ENCODE measurements at places on chromosomes 7 and 10.

DNA sequence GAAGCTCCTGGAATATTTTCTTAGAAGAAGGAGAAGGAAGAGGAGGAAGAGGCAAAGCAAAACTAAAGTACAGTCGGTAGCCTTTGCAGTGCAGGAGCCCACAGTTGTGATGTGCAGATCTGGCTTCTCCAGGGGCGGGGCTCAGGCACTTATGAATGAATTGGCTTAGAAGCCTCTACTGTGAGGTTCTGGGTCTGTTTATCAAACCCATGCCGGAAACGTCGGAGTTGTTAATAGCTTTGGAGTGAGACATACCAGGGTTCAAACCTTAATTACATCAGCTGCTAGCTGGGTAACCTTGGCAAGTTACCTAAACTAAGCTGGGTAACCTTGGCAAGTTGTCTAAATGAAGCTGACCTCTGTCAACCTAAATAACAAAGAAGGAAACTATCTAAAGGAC lies 89.3 kb upstream of the PITRM1 start:
- no peak for DNase-seq

- DNase-seq: no peak
These were observed 38.2 kb upstream of the SLC29A3 start for GRCh38 chr10:71280825-71281224.

- no peak for DNase-seq
These were observed 3.1 kb upstream of the INPP5A start for GRCh38 chr10:132534391-132535064.

GRCh38 chr10:113326160-113327111 lies 226.4 kb upstream of the HABP2 start:
- DNase-seq: no peak

DNA sequence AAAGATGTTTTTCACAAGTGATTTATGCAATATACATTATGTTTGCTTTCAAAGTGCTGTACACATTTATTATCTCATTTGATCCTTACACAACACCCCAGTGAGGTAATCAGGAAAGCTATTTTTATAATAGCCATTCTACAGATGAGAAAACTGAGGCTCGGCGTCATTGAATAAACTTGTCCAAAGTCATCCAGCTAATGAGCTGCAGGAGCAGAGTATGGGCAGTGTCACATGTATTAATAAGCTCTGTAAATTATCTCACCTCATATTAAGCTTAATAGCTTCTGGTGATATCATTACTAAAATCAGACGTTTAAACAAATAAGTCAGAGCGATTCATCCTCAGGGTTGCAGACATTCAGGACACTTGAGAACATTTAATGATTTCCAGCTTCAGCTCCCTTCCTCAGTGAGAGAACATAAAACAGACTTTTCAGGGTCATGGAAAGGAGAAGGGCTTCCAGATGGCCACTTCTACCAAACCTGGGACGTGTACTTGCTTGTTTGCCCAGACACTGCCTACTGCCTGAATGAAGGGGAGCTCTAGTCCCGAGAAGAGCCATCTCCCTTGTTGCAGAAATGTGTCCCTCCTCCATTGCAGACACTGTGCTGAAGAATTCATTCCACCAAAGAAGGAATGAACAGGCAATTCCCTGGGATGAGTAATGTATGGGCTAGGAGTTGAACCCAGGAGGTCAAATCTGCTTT lies 20.5 kb upstream of the FZD1 start:
- DNase-seq: no peak

DNA sequence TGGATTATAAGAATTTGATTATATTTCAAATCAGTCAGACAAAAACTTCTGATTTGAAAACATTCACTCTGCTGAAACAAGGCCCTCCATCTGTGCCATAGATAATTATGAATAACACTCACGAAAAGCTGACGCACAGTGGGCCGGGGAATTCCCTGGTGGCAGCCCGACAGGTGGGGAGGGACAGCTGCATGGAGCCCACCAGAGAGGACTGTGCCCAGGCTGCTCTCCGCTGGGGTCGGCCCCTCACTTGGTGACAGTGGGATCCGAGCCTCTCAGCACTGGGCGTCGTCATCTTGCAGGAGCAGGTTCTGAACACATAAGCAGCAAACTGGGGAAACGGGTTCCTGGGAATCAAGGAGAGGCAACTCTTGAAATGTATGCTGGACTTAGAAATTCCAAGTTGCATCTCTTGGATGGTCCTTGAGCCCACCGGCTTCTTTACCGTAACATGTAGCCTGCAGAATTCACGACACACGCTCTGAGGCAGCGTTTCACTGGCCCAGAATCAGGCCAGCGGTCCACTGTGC lies 41.4 kb downstream of the AFAP1L2 start:
- DNase-seq: no peak

DNA sequence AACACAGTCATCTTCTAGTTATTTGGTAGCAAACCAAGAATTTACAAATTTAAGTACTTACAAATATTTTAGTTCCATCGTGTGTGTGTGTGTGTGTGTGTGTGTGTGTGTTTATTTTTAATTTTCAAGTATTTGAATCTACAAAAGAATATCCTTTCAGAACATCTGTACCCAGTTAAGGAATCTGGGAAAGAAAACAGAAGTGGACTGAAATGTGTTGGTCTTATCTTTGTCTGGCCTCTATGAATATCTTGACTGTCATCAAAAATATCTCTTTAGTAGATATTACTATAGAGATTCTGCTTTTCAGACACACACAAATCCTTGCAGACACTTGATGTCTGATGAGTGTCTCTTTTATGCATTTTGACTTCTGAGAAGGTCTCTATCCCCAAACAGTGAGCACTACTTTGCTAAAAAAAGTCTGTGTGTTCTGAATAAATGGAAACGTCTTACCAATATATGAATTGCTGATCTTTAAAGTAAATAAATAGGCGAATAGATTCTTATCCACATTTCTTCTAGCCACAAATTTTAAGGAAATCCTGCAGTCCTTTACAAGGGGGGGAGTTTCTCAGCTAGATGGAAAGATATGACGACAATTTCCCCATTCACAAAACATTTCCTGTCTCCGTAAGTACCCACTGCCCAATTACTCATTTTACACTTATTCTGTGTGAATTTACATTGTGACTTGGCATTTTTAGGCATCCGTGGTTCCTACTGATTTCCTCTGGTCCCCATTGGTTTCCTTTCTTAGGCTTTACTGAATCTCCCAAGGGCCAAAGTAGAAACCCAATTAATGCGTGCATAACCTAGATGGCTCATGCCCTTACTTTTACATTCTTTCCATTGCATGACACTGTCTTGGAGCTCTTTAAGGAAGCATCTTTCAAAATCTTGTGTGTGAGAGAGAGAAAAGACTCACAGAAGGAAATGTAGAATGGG lies 36.0 kb downstream of the NRCAM start:
- no peak for DNase-seq

Data from NCI-H1105 treated with DMSO at 0.1 percent for 48 hours (cell line).